ENCODE measurements at places on chromosomes 4 and X.

- peak; percentile 16 for DNase-seq
Measured at GRCh38 chrX:124388562-124388961, 42.2 kb downstream of the SH2D1A start.

DNA sequence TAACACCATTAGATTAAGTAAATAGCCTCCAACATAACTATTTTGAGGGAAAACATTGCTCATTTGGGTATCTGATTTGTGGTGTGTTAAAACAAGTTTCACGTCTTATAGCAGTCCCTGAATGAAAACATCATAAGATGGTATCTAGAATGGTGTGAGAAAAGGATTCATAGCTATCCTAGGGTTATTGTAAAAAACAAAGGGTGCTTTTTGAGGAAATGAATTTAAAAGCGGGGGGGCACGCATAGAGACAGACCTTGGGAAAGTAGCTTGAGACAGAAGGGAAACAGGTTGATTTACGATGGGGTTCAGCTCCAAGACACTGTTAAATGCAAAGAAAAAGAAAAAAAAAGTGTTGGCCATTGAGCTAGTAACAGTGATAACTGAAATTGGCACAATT, 768 bp upstream of the CXCL10 start:
- DNase-seq: no peak

DNA sequence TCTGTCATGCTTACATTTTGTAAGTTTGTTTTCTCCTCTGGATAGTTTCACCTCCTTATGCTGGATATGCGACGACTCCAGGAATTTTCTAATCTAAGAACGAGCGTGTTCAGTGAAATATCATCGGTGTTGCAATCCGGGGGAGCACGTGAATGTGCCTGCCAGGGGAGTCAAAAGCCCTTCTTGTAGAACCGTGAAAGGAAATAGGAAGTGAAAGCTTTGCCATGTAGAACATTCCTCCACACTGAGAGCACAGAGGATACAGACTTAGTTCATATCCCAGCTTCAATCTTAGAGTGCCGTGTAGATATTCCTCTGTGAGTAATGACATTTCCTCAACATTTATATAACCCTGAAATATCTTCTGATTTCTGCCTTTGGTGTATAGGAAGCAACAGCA, 121.2 kb downstream of the VEGFC start:
- DNase-seq: no peak

DNA sequence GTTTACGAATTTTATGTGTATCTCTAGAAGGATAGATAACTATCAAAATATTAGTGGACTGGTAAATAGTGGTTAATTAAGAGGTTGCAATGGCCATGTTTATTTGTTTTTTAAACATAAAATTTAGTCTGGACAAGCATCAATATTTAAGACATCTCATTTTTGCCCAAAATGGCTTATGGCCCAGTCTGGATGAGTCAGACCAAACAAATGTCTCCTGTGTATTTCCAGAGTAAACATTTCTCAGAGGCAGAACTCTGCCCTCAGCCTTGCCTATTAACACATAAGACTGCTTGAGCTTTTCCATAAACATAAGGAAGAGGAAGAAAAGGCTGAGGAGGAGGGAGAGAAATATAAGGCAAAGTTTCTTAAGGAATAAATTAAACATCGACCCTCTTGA, 277.1 kb upstream of the DIAPH2 start:
- DNase-seq: no peak

DNA sequence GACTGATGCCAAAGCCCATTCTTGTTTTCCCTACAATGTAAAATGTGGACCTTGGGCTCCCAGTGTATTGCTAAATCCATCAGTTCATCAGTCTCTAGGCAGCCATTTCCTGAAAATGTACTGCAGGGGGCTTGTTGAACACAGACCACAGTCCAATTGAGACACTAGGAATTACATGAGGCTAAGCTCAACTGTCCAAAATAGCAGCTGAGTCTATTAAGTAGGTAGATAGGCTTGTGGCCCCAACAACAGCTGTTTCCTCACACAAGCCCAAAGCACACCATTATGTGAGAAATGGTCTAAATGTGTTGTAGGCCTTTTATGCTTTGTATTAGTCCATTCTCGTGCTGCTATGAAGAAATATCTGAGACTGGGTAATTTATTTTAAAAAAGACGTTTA, 60.0 kb upstream of the PAK3 start:
- DNase-seq: no peak

GRCh38 chrX:110853610-110854009, 58.0 kb upstream of the CHRDL1 start:
- no peak for DNase-seq

GRCh38 chr4:87469390-87469789, 47.0 kb downstream of the NUDT9 start:
- DNase-seq: no peak

GRCh38 chrX:15594371-15594770, 6.4 kb downstream of the ACE2 start:
- no peak for DNase-seq
